ENCODE measurements at places on chromosomes 12 and 14. TPM values are rescaled to one million over a fixed set of nuclear protein-coding genes. Genes with fewer than 3 reads are reported as not detected.

The KRT74 gene
- total RNA-seq = not detected

GRCh38 chr14:93430315-93431035, at the start of gene UNC79:
TSS of gene UNC79 (plus strand) at chr14:93430939. CDS start at chr14:93431030, 91 bp downstream.
- DNase-seq = no peak

DNA sequence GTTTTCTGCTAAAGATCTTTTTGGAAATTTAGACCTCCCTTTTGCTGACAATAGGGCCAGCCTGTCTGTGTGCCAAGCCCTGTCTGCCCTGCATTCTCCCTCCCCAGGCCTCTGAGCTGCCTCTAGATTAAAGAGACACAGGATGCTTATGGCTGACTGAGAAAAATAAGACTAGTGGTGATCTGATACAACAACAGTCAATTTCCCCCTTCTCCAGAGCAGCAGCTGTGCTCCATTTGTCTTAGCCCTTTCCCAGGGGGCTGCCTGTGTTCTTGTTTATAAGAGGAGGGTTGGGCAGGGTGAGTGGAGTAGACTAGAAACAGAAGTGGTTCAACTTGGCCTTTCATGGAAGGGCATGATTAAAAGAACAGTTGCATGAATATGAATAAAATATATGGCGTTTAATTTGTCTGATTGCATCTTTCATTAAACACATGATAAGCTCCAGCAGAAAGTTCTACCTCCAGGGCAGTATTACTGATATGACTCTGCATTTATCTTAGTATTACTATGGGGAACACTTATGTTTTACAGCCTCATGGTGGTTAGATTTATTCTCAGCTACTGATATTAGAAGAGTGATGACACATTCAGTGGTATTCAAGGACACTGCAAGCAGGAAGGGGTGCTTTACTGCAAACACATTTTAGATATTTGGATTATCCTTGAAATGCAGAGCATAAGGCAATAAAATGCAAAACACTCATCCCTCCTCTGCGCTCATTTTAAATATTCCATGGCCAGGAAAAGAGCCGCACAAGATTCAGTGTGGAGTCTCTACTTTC, 150.2 kb upstream of the CLEC14A start:
- DNase-seq = peak; percentile 33

GRCh38 chr12:130958557-130959140, 4.9 kb downstream of the ADGRD1 start:
- no peak for DNase-seq

DNA sequence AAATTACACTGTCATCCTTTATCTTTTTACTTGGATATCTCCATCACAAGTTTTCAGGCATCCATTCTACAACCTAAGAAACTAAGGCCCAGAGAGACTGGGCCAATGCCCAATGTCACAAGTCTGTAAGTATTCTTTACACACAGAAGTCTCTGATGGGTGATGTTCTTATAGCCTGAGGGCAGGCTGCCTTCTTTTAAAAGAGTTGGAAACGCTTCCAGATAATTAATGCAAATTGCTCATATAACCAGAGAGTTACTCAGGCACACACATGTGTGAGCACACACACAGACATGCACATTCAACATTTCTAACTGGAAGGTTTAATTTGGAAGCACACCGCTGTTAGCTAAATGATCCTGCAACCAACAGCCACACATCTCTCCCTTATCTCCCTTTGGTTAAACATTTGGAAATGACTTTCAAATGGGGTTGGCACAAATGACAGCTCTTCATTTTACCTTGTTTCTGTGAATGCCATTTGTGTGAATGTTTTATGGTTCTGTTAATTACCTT, 160.8 kb upstream of the TMPO start:
- no peak for DNase-seq

The VRTN gene
- total RNA-seq = not detected

DNA sequence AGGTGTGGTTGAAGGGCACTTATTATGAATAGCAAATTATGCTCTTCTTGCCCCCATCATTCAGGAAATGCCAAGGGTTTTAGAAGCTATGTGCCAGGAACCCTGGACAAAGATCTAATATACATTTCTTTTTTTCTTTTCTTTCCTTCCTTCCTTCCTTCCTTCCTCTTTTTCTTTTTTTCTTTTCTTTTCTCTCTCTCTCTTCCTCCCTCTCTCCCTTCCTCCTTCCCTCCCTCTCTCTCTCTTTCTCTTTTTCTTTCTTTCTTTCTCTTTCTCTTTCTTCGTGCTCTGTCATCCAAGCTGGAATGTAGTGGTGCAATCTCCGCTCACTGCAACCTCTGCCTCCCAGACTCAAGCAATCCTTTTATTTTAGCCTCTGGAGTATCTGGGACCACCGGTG, 66.1 kb upstream of the CSRP2 start:
- no peak for DNase-seq

The NINJ2 gene
- 0.79 TPM for total RNA-seq

The TMEM132D gene
- total RNA-seq = not detected

The SLC5A8 gene
- under 0.01 TPM for total RNA-seq

DNA sequence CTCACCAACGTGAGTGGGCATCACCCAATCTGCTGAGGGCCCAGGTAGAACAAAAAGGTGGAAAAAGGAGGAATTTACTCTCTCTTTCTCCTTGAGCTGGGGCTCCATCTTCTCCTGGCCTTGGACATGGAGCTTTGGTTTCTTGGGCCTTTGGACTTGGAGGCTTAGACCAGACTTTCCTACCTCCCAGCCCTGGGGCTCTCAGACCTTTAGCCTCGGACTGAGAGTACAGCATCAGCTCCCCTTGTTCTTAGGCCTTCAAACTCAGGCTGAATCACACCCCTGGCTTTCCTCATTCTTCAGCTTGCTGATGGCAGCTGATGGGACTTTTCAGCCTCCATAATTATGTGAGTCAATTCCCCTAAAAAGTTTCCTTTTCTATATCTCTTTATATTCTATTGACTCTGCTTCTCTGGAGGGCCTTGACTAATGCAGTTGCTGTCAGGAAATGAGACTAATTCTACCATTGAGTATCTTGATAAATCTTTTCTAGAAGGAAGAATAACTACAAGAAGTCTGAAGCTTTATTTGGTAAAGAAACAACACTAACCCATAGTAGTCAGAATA, 15.9 kb upstream of the CLEC4E start:
- no peak for DNase-seq

The FGF23 gene
- total RNA-seq = not detected

DNA sequence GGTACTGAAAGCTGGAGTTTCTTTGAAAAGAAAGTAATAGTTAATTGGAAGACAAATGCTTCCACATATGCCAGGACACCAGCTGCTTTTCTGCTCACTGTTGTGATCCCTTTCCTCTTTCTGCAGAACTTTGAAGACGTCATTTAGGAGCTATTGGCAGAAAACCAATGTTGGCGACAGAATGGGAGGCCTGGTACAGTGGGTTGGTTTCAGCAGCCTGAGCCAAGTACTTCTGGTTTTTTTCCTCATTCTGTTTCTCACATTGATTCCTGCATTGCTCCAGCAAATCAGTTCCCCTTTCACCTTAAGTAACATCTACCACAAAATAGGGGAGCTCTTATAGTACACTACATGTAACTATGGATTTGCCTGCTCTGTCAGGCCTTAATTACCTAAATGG, 96.9 kb downstream of the FIGNL2 start:
- peak; percentile 19 for DNase-seq

- DNase-seq = peak; percentile 61
Observed at GRCh38 chr14:54652605-54653052, 85.7 kb downstream of the SAMD4A start.

The TMEM121 gene
- 5.8 TPM for total RNA-seq

DNA sequence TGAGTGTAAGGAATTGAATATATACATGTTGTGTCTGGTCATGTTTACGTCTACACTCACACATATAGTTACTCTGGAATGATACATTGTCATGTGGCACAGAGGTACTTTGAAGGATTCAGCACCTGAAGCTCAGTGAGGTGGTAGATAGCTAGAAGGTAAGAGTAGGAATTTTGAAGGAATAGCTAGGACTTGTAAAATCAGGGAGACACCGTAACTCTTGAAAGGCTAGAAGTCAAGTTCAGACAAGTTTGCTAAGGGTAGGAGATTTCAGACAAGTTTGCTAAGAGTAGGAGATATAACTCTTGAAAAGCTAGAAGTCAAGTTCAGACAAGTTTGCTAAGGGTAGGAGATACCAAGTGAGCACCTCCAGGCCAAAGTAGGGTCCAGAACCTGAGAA, 14.0 kb upstream of the NRXN3 start:
- no peak for DNase-seq
